ENCODE measurements at places on chromosomes 4 and X.

DNA sequence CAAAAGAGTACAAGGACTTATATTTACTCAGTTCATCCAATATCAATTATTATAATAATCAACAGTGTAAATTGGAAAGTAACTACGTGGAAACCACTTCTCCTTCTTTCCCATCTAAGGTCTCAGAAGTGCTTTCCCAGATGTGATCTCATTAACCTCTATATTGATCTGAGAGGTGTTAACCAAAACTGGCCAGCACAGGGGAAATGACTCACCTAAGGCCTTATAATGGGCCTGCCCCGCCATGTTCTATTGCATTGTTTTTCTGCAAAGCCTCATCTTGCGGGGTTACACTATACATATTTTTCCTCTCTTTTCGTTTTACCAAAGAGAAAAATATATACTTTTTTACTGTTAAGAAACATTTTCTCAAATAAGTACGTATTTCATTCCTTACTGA lies 20.5 kb downstream of the RAB40A start:
- DNase-seq = no peak

GRCh38 chrX:75303795-75304194 lies 29.9 kb downstream of the UPRT start:
- DNase-seq = no peak

DNA sequence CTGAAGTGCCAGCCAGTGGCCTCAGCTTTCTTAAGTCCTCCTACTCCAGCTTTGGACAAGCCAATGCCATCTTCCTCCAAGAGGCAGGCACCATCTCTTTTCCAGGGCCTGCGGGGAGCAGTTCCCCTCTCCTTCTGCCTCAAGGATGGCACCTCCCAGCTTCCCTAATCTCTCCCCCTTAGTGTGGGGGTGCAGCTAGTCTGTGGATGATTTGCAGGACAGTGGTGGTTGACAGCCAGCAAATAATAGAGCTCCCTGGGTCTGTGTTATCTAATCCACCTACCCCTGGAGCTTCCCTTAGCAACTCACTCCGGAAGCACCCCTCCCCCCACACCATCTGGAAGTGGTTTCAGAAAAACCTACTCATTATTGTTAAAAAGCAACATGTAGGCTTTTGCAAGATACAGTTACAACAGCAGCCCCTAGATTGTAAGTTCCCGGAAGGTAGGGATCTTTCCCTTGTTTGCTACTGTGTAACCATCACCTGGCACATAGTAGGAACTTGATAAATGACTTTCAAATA lies 247.1 kb downstream of the BCOR start:
- DNase-seq = no peak

GRCh38 chr4:15413623-15414019 lies 14.2 kb upstream of the C1QTNF7 start:
- DNase-seq = no peak

DNA sequence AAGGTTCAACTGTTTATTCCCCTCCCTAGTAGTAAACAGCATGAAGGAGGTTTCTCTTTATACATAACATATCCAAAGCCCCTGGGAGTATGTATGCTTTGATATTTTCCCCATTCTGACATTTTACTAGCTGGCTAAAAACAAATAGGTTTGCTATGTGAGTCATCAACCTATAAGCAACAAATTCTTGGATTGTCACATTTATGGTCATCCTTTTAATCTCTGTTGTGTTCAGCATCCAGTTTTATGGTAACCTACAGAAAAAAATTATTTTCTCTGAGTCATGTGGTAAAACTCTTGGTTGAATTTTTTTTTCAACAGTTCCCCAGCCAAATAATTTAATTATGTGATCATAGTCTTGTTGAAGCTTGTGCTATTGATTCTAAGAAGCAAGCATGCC lies 734.1 kb downstream of the ADGRL3 start:
- no peak for DNase-seq

- no peak for DNase-seq
Observed at GRCh38 chrX:10831716-10832502, 211.5 kb upstream of the MID1 start.

DNA sequence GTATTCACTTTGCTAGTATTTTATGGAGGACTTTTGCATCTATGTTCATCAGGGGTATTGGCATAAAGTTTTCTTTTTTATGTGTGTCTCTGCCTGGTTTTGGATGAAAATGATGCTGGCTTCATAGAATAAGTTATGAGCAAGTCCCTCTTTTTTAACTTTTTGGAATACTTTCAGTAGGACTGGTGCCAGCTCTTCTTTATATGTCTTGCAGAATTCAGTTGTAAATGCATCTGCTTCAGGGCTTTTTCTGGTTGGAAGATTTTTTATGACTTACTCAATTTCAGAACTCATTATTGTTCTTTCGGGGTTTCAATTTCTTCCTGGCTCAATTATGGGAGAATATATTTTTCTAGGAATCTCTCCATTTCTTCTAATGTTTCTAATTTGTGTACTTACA lies 9.1 kb upstream of the CSN2 start:
- no peak for DNase-seq

All from stimulated activated CD4-positive, alpha-beta T cell treated with anti-CD3 and anti-CD28 coated beads, Interleukin-1b, Interleukin-23, amount 100 ng/mL, for 1 hour (primary cell).